H4 (cell line): ENCODE measurements at places on chromosomes 1 and 21.
A peak's percentile ranks its signal among the peaks of the same experiment; 100 is the strongest.

- DNase-seq: no peak
Measured at GRCh38 chr21:35428489-35428888, 379.4 kb upstream of the RUNX1 start.

DNA sequence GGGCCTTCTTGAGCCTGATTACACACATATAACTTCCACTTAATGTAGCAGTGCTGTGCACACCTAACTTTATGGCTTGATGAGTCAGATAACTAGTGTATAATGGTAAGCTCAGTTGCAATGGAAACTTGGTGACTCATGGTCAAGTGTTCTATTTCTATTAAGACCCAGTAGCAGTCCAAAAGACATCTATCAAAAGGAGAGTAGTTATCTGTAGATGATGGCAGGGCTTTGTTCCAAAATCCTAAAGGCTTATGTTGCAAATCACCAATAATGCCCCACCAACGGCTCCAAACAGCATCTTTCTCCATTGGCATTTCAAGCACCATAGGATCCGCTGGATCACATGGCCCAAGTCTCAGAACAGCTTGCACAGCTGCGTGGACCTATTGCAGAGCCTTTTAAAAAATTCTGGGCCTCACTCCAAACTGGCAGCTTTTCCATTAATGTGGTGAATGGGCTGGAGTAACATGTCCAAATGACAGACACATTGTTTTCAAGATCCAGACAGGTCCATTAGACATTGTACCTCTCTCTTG is 566.8 kb upstream of the USP24 start:
- peak; percentile 40 for DNase-seq

DNA sequence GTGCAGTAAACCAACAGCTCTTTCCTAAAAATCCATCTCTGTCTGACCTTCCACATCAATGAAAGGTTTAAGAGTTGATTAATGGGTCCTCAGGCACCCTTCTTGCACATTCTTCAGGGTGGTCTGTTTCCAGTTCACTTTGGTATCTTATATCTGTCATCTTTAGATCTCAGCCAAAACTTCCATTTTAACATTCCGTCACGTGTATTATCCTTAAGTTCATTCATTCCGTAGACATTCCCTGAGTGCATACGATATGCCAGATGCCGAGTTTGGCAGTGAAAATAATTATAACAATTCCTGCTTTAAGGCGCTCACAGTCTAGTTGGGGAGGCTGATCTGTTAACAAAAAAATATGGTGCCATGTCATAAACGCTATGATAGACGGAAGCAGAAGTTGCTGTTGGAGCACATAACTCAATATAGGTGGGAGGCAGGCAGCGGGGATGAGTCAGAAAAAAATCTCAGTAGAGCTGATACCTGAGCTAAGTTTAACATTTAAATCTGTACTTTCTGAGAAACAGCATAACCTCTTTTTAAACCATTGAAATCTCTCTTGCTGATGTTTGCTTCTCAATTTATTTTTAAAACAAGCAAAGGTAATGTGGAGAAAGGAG is 59.6 kb upstream of the HOOK1 start:
- DNase-seq: no peak

GRCh38 chr21:42277593-42277992 is 37.6 kb downstream of the TFF3 start:
- DNase-seq: no peak

DNA sequence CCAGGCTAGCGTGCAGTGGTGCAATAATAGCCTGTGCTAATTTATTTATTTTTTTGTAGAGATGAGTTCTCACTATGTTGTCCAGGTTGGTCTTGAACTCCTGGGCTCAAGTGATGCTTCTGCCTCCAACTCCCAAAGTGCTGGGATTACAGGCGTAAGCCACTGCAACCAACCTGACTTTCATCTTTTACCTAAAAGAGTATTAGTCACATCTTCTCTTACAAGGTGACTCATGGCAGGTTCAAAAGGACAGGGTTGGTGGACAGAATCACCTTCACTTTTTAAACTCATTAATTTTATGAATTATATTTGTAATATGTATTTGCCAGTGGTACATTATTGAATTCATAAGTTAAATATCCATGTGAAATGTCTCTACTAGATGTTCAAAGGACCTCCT is 18.1 kb downstream of the JAM2 start:
- DNase-seq: no peak

- DNase-seq: no peak
Measured at GRCh38 chr1:172448995-172449584, 5.2 kb upstream of the PIGC start.

DNA sequence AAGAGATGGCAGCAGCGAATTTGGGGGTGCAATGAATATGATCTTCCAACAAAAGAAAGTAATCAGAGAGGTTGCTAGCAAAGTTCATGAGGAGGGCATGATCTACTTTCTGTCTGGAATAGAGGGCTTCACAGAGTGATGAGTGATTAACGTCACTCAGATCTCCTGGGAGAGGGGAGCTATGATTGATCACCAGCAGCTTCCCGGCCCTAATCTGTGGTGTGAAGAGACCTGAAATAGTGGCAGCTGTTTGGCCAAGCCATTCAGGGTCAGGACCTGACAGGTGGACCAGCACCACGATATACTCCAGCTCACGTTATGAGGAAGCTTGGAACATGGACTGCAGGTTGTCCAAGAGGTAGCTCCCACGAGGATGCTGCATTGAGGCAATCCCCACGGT is 19.9 kb upstream of the TMEM183A start:
- no peak for DNase-seq

DNA sequence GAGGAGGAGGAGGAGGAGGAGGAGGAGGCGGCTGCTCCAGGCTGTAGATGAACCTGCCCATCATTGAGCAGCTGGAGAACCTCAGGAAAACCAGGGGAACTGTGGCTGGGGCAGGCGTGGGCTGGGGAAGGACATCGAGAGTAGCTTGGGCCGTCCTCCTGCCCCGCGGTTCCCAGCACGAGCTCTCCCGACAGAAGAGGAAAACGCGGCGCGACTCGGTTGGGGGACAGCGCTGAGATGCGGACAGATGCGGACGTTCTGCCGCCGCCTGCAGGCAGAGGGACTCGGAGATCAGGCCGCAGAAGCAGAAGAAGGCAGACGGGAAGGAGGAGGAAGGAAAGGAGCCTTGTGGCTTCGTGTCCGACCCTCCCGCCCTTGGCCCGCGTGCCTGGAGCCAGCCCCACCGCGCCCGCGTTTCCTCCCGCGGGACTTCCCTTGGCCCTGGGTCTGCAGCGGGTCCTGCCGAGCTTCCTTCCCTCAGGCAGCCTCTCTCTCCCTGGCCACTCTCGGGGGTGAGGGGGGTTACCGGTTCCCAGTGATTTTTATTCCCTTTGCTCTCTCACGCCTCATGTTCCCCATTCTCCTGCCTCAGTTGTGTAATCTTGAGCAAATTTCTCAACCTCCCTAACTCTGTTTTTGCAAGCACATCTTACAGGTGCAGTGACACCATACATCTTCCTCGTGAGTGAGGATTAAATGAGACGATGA is 1.7 kb upstream of the TNFRSF9 start:
- DNase-seq: no peak

- DNase-seq: no peak
Measured at GRCh38 chr1:245234217-245235081, 79.7 kb downstream of the KIF26B start.

GRCh38 chr1:237416924-237417655 is 375.1 kb downstream of the RYR2 start:
- no peak for DNase-seq

DNA sequence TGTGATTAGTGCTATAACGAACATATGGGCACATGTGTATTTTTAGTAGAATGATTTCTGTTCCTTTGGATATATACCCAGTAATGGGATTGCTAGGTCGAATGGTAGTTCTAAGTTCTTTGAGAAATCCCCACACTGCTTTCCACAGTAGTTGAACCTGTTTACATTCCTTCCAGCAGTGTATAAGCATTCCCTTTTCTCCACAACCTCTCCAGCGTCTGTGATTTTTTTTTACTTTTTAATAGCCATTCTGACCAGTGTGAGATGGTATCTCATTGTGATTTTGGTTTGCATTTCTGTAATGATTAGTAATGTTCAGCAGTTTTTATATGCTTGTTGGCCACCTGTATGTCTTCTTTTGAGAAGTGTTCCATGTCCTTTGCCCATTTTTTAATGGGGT is 81.8 kb upstream of the SLC44A3 start:
- DNase-seq: no peak

GRCh38 chr1:39960431-39960958 is 5.5 kb downstream of the MFSD2A start:
- no peak for DNase-seq

DNA sequence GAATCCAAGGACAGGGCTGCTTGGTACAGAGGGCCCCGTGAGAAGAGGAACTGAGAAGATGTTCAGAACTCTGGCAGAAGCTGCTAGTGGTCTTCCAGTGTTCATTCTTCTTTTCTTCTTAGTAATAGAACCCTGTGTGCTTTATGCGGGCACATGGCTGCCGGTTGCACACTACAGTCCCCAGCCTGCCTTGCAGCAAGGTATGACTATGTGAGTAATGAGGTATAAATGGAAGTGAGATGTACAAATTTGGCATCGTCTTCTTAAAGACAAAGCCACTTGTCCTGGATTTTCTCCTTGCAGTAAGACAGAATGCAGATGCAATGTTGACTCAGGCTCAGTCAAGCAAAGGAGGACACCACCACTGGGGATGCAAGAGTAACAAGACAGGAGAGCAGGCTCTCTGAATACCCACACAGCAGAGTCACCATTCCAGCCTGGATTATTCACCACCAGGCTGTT is 15.0 kb upstream of the ATP1B1 start:
- no peak for DNase-seq

DNA sequence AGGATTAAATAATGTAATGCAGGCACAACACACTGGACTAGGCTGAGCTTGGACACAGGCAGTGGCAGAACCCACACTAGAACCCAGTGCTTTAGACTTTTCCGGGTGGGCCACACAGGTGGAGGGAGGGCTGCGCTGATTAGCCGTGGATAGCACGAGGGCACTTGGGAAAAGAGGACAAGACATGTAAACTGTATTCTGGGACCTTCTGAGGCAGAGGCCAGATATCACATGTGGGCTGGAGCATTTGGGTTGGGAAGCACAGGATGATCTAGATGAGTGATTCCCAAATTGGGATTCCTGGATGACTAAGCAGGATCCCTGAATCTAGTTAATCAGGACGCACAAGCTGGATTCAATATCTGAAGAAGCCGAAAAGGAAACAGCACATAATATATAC is 20.3 kb upstream of the A3GALT2 start:
- DNase-seq: no peak

- no peak for DNase-seq
Measured at GRCh38 chr1:909861-910310, 13.8 kb upstream of the SAMD11 start.

DNA sequence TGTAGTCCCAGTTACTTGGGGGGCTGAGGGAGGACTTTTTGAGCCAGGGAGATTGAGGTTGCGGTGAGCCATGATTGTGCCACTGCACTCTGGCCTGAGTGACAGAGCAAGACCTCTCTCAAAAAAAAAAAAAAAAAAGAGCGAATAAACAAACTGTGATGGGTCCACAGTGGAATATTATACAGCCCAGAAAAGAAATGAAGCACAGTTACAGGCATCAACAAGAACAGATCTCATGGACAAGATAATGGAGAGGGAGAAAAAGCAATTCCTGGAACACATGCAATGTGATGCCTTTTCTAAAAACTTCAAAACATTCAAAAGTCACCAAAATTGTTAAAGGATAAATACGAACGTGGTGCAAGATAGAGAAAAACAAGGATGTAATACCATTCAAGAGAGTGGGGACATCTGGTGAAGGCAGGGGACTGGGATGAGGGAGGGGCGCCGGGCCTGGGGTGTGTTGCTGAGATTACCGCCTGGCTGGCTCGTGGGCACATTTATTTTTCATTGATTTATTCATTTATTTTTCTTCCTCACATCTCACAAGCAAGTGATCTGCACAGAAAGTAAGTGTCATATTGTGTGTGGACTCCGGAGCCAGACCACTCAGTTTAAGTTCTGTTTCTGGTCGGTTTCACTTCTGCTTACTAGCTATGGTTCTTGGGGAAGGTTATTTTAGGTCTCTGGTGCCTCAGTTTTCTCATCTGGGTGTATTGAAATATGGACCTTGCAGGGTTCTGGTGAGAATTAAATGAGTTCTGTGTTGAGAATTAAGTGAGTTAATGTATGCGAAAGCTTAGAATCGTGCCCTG is 30.1 kb downstream of the ABCG1 start:
- no peak for DNase-seq

DNA sequence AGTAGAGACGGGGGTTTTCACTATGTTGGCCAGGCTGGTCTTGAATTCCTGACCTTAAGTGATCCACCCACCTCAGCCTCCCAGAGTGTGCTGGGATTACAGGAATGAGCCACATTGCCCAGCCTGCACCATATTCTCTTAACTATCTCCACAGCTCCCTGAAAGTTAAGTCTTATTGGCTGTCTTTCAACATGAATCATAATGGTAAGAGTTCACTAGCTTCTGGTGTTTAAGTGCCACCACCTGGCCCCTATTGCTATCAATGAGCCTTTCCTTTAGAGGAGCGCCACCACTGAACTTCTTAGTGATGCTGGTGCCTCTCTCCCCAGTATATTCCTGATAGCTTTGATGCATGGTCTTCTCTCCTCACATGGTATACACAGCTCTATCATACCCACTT is 15.7 kb downstream of the ZFYVE9 start:
- no peak for DNase-seq

DNA sequence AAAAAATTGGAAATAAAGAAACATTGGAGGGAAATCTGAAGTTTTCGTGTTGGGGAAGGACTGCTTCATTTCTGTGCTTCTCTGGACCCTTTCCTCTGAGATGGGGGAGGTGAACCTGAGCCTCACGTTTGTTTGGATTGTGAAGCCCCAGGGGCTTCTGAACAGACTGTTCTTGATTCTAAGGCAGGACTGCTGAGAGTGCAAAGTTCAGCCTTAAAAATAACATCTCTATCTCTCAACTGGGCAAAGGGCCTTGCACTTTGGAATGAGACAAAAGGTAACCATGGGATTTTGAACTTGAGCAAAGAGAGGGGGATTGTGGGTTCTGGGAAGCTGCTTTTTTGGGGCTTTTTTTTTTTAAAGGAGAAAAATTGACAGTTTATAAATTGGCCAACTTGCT is 45.0 kb downstream of the GPR88 start:
- no peak for DNase-seq

DNA sequence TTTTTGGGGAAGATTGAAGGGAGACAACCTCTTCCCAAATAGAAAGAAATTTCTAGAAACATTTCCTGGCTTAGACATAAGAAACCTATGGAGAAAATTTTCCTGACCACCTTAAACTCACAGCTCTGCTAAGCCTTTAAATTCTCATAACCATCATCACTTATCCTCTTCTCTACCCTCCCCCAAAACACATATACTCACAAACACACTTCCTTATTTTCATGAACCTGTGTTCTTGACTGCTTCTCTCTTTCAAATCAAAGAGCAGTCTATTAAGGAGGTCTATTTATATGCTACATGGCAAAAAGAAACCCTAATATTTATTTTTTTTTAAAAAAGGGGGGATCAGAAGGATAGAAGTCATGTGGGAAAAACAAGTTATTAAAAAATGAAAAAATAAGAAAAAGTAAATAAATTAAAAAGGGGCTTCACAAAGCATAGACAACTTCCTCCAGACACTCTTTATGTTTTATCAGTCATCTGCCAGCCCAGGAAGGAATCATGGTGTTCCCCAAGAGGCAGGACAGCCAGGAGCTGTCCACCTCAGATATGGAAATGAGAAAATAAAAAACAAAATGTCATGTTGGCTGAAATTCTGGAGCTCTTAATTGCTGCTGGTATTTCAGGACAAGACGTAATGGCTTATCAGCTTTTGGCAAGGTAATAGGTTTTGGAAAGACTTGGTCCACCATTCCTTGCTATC is 12.8 kb upstream of the RGS2 start:
- DNase-seq: no peak

GRCh38 chr1:208942394-208943130 is 641.0 kb upstream of the CAMK1G start:
- DNase-seq: no peak

GRCh38 chr1:56374026-56374974 is 205.1 kb downstream of the PLPP3 start:
- no peak for DNase-seq
